ENCODE measurements at places on chromosomes 3 and 15.

GRCh38 chr3:129633751-129634481 is 27.4 kb upstream of the PLXND1 start:
- DNase-seq, result no peak

GRCh38 chr3:73611176-73611575 is 13.6 kb downstream of the PDZRN3 start:
- DNase-seq, result peak; percentile 94

- DNase-seq, result no peak
Measured at GRCh38 chr3:19540464-19540863, 392.2 kb downstream of the KCNH8 start.

GRCh38 chr15:57806003-57806402 is 99.5 kb downstream of the POLR2M start:
- DNase-seq, result no peak

DNA sequence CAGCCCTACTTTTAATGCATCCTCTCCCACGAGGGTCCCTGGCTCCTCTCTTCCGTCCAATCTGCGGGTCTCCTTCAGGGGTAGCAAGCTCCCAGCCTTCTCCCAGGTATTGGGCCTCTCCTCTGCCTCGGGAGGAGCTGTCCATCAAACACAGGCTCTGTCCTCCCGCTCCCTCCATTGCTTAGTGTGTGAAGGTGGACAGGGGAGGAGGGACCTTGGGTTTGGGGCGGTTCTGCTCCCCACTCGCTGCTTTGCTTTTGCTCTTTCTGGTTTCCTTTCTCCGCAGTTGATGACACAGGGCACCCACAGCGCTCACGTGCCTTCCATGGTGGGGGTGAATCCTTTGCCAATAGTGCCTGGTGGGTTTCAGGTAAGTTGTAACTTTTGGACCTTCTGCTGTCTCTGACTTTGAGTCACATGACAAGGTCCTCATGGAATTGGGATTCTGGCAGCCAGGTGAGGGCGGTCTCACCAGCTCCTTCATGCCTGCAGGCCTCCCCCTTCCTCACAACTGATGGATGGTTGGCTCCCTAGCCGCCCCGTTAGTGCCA is 18.9 kb downstream of the MUC20 start:
- DNase-seq, result no peak

- peak; percentile 21 for DNase-seq
Measured at GRCh38 chr3:108222853-108223565, 785 bp upstream of the IFT57 start.

DNA sequence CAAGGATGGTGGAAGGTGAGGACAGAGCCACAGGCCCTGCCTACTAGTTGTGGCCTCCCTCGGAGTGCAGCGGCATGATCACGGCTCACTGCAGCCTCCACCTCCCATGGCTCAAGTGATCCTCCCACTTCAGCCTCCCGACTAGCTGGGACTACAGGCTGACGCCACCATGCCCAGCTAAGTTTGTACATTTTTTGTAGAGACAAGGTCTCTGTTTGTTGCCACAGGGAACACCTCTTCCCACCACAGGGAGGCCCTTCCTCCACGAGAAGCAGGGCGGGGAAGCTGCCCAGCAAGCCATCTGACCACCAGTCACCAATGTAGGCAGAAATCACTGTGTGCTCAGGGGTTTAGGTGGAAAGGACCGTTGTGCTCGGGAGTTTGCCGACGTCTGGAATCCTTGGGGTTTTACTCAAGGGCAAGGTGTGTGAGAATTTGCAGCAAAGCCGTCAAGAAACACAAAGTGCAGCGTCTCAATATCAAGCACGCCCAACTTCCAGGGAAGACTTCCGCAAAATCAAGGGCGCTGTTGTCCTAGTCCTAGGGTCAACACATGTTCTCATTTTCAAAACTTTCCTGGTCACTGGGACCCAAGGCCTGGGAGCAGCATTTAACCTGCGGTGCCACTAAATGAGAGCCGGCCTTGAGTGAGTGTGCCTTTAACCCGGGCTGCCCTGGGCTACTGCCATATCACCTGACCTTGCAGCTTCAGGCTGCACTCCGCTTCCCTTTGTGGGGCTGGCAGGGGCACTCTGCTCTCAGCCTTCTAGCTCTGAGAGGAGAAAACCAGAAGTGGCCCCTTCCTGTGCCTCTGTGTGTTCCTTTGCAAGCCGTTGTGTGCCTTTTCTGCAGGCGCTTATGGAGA is 65.7 kb downstream of the SLC12A8 start:
- DNase-seq, result no peak

DNA sequence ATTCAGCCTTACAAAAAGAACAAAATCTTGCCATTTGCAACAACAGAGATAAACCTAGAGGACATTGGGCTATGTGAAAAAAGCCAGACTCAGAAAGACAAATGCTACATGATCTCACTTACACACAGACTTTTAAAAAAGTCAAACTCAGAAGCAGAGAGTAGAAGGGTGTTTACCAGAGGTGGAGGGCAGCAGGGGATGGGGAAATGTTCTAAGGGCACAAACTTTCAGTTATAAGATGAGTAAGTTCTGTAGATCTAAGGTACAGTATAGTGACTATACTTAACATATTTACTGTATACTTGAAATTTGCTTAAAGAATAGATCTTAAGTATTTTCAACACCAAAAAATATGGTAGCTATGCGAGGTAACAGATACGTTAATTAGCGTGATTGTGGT is 3.0 kb downstream of the MYEF2 start:
- DNase-seq, result no peak

DNA sequence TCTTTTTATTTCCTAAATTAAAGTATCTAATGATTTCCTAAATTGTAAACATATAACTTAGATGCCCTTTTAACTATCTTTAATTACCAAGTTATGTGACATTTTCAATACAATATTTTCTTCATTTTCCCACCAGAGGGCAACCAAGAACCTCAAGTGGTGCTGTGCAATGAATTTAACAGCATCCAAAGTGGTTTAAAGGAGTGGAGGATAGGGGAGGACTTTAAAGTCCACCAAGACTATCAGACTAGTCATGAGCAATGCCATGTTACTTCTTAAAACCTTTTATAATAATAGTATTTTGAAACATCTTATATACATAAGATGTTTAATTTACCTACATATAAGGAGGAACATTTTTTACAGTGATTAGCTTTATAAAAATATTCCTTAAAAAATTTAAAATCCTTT is 74.4 kb downstream of the DLG1 start:
- peak; percentile 58 for DNase-seq

- no peak for DNase-seq
Measured at GRCh38 chr3:180036092-180036670, 556 bp downstream of the PEX5L start.

- DNase-seq, result no peak
Measured at GRCh38 chr3:160403028-160403545, 3.6 kb downstream of the SMC4 start.

GRCh38 chr3:71949442-71949841 is 164.5 kb upstream of the PROK2 start:
- peak; percentile 33 for DNase-seq

DNA sequence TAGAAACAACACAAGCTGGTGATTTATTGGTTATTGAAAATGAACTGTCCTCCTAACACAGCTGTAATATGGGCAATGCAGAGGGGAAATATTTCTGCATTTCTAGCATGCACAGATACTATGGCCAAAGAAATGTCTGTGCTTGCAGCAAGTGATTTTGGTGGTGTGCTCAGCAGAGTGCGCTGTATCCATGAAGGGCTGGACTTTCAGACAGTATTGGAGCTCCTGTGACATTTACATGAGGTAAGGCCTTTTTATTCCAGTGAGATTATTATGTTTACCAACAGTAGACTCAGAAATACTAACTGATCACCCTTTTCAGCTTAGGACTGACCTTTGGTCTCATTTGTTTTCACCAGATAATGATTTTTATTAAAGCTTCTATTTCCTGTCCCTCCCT is 1302.6 kb upstream of the EPHA6 start:
- DNase-seq, result no peak

- no peak for DNase-seq
Measured at GRCh38 chr15:40782609-40783227, 12.9 kb downstream of the C15orf62 start.

DNA sequence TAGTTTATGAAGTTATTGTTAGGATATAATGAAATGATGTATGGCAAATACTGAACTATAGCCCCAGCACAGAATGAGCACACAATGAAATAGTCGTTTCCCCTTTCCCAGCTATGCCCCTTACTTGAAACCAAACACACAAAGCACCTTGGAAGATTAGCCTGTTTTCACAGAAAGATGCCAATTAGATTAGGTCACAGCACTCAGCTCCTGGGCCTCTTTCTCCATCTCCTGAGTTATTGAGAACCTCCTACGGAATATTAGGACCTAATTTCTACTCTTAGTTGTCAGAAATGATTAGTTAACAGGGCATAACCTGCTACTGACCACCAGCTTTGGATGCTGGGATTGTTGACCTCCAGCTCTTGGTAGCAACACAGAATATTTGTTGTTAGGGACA is 269.4 kb upstream of the ROPN1 start:
- DNase-seq, result peak; percentile 25

- DNase-seq, result no peak
Measured at GRCh38 chr15:41020311-41020710, 67.0 kb downstream of the CHAC1 start.

GRCh38 chr15:65916041-65916663 is 46.9 kb downstream of the RAB11A start:
- no peak for DNase-seq

GRCh38 chr3:45541326-45542321 is 52.9 kb upstream of the LIMD1 start:
- no peak for DNase-seq

DNA sequence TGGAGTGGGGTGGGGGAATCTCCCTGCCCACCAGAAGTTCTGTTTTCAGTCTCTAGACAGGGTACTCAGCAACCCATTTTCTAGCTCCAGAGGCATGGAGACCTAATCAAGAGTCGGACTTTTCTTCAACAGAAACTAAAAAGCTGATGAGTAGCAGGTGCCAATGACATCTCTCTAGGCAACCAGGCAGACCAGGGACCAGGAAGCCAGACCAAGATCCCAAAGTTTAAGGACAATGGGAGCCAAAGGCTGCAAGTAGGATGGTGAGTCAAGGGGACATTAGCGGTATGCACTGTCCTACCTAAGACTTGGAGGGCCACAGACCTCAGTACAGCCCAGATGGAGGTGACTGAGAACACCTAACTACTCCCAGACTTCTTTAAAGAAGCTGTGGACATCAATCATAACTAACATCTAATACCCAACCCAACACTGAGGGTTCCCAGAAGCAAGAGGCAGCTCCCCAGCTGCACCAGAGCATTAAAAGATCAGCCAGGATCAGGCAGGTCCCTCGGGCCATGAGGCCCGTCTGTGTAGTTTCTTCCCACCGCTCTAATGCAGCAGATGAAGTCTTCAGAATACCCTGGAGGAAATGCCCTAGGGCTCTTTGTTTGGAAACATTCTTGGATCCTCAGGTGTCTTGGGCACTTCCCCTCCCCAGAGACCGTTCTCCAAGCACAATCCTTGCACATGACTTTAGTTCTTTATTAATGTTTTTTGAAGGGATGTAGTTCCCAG is 979 bp downstream of the CCDC71 start:
- DNase-seq, result no peak

- peak; percentile 71 for DNase-seq
Measured at GRCh38 chr3:120469440-120469839, 18.6 kb upstream of the FSTL1 start.

DNA sequence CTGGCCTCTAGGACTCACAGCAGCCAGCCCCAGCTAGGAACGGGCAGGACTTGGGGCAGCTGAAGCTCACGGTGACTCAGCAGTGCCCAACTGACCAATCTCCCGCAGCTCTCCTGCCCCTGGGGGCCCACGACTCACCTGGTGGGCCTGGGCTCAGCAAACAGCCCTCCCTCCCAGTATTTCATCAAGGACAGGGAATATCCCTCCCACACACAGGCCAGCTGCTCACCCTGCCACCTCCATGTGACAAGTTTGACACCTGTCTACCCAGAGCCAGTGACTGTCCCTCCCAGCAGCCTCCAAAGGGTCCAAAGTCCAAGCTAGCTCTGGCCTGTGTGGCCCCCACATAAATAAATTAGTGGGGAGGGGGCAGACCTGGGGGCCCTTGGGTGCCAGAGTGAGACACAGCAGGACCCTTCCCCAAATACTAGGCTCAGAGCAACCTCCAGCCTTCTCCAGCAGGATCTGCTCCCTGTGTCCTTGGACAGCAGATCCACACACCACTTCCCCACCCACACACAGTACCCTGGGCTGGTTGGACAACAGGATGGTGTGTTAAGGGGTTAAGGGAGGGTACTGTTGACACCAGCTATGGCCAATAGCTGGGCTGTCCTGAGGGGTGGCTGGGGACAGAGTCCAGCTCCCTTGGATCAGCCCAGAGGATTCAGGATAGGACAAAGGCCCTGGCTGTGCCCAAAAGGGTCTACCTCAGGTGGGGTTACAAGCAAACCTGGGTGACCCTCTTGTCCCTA is 4.3 kb downstream of the GNAT1 start:
- DNase-seq, result no peak

GRCh38 chr3:170002879-170003278 is 34.9 kb upstream of the GPR160 start:
- DNase-seq, result no peak

DNA sequence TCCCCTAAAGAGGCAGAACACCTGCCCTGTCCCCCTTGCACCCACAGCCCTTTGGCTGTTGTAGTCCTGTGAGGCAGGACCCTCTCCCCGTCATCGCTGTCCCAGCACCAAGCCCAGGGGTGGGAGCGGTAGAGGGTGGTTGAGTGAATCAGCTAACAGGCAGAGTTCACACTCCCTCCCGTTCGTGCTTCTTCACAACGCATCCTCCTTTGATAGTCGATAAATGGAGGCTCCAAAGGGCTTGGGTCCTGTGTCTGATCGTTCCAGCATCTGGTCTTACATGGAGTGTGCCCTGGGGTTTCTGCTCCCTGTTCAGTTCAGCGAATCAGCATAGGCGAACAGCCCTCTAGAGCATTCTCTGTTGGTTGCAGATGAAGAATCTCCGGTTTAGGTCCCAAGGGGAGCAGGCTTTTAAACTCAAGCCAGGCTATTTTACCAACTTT is 820 bp upstream of the HMCES start:
- DNase-seq, result no peak

DNA sequence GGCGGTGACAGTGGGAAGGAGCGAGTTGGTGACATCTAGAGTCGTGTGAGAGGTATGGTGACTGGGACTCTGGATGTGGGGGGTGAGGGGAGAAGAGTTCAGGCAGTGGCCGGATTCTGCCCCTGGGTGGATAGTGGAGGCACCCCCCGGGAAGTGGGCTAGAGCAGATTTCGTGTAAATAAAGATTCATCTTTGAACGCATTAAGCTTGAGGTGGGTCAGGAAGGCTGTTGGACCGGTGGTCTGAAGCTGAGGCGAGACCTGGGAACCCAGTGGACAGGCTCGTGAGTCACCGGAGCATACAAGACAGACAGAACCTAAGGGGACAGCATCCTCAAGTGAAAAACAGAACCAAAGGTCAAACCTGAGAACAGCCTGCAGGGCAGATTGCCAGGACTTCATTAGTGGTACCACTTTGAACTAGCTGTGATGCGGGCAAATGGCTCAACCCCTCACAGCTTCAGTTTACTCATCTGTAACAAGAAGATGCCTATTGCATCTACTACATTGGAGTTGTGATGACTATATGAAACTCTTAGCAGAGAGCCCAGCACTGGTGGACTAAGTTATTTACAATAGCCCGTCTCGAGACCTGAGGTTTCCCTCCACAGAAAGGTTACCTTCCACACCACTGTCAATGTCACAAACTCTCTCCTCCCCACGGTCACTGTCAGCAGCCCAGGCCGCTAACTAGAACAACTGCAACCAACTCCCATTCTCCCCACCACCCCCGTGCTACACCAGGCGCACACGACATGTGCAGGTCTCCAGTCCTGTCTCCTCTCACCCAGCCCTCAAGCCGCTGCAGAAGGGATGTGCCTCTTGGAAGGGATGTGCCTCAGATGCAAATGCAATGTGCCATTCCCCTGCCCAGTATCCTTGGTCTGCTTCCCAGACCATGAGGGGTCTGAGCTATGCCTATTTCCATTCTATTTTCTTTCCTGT is 901 bp upstream of the CLN6 start:
- peak; percentile 15 for DNase-seq

Data from AG10803 (cell line).